T-helper 1 cell (primary cell): ENCODE measurements at places on chromosomes 1 and 21.
A peak's percentile ranks its signal among the peaks of the same experiment; 100 is the strongest.

DNA sequence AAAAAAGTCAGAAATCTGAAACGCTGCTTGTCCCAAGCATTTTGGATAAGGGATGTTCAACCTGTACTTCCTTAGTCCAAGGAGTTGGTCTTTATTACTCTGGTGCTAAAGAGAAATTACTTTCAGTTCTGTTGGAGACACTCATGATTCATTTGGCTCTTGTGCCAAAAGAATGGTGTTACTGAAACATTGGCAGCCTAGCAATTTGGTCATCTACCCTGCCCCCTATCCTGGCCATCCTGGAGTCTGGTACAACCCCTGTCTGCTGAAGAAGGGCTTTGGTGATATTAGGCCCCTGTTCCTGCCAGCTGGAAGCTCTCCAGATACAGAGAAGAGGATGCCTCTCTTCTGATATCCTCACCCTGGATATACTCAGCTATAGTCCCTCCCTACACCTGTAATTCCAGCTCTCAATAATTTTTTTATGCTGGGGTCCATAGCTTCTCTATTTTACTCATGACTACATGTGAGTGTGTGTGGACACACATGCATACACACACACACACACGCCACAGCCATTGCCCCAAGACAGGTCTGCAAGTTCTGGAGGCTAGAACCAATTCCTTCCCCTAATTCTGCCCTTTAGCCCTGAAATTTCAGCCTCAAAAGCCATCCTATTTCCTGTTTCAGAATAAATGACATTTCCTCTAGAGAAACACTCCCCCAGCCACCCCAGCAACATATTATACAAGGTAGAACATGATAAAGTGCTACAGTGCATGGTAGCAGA lies 40.0 kb downstream of the LHX8 start:
- DNase-seq, result no peak

- DNase-seq, result no peak
Observed at GRCh38 chr1:85581802-85582686, 1.5 kb downstream of the CCN1 start.

GRCh38 chr21:38938343-38938742 lies 132.6 kb downstream of the ETS2 start:
- DNase-seq, result no peak

GRCh38 chr1:93552741-93553455 lies 105.0 kb downstream of the FNBP1L start:
- no peak for DNase-seq

DNA sequence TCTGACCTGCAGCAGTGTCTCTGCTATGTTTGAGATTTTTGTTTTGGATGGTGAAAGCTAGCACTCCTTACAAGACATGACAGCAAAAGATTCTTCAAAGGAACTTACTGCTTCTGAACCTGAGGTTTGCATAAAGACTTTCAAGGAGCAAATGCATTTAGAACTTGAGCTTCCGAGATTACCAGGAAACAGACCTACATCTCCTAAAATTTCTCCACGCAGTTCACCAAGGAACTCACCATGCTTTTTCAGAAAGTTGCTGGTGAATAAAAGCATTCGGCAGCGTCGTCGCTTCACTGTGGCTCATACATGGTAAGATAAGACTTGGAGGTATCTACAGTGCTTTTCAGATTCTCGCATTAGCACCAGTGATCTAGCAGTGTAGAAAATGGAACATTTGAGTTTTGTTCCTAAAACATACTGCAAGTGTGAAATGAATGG lies 200.2 kb downstream of the PDE4B start:
- no peak for DNase-seq

DNA sequence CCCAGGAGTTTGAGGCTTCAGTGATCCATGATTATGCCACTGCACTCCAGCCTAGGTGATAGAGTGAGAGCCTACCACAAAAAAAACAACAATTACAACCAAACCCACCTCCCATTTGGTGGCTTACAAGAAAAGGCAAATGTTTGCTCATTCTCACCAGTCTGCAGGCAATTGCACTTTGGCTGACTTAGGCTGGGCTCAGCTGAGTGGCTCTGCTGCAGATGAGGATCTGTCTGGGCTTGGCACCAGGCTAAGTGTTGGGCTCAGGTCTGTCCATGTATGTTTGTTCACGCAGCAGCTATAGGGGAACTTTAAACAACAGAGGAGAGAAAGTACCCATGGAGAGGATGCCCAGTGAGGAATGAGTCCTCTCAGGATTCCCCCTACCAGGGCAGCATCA lies 28.0 kb upstream of the COA6 start:
- no peak for DNase-seq

- no peak for DNase-seq
Observed at GRCh38 chr1:76351655-76352054, 277.1 kb downstream of the ST6GALNAC3 start.

- no peak for DNase-seq
Observed at GRCh38 chr1:219476716-219477115, 136.2 kb downstream of the ZC3H11B start.

GRCh38 chr1:61709908-61710289 lies 15.0 kb downstream of the TM2D1 start:
- no peak for DNase-seq

DNA sequence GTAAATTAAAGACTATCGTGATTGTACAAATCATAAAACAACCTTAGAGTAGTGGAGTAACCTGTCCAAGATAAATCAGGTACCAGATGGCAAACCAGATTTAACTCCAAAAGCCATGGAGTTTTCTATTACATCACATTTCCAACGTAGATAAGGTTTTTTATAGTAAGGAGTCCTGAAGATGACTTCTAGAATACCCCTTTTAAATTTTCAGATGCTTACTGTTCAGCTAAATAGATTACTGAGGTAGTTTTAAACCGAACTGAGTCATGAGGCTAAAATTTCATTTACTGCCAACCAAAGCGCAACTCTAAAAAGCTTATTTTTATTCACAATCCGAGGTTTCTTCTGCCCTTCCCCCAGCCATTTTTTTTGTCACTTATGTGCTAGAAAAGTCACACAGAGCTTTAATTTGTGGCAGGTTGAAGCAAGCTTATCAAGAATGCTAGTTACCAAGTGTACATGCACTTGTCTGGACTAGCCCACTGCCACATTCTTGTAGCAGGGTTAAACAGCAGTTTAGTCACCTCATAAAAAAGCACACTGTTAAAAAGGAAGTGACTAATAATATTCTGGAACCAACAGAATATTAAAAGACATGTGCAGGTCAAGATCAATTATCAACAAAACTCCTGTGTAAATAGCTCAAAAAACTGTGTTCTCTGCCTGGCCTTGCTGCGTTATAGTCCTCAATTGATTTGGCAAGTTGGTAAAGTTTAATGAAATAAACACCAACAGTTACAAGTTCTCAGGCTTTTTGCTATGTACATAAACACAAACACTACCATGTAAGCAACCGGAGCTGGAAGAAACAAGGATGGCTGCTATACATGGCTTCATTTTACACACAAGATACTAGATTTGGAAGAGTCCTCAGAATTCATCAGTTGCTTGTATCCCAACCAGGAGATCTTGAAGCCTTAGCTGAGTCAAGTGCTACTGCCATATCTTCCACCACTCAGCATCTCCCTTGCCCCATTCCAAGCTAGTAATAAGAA lies 180.3 kb upstream of the DMRTA2 start:
- no peak for DNase-seq

DNA sequence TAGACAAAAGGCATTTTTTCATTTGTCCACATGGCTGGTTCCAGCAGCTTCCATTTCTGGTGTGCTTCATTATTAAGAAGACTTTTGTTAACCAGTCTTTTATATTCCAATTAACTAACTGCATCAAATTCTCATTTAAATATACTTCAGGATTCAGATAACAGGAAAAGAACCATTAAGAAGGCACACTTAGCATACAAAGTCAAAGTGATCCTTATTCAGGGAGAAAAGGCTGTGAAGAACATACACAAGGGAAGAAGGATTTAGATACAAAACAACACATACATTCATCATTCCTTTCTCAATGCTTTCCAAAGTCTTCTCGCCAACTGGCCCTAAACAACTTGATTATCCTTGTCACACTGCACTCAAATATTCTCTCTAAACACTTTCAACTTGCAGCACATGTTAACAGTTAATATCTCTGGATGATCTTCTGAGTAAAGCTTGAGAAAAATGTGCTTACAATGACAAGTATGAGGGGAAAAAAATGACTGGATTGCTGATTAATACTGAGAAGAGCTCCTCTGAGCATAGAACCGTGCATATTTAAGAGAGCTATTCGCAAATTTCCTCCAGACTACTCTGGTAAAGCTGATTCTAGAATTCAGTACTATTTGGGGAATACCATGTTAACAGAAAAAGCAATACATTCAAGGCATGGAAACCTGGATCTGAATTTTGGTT lies 225.2 kb upstream of the TNR start:
- DNase-seq, result peak; percentile 2

GRCh38 chr1:145993618-145994390 lies 2.6 kb downstream of the TXNIP start:
- DNase-seq, result no peak

DNA sequence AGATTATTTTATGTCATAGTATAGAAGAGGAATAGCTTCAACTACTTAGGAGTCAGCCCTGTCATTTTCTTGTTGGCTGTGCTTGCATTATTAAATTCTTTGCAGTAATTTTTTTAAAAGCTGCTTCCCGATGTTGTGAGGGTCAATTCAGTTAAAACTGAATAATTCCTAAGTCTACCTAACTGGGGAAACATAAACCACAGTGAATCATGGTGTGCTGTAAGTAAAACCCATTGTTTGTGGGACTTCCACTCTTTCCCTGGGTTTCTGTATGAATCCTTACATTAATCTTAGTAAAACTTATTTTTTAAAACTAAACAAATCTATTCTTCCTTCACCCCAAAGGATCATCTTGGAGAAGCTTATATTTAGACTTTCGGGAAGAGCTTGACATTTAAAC lies 4.4 kb downstream of the SUCO start:
- no peak for DNase-seq

DNA sequence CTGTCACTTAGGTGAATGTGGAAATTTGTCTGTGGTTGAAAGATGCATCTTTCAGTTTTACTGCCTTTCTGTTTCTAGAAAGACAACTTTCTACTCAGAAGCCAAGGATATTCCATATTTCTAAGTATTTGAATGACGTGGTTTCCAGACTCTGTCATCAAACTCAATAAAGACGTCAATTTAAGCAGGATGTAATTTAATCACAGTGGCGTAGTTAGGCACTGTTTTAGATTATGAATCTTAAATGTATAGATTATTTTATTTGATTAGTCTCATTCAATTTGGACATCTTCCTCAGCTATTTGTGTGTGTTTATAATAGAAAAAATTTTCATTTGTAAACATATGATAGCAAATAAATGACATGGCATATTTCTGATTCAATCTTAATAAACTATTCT lies 298.9 kb downstream of the RYR2 start:
- DNase-seq, result no peak

DNA sequence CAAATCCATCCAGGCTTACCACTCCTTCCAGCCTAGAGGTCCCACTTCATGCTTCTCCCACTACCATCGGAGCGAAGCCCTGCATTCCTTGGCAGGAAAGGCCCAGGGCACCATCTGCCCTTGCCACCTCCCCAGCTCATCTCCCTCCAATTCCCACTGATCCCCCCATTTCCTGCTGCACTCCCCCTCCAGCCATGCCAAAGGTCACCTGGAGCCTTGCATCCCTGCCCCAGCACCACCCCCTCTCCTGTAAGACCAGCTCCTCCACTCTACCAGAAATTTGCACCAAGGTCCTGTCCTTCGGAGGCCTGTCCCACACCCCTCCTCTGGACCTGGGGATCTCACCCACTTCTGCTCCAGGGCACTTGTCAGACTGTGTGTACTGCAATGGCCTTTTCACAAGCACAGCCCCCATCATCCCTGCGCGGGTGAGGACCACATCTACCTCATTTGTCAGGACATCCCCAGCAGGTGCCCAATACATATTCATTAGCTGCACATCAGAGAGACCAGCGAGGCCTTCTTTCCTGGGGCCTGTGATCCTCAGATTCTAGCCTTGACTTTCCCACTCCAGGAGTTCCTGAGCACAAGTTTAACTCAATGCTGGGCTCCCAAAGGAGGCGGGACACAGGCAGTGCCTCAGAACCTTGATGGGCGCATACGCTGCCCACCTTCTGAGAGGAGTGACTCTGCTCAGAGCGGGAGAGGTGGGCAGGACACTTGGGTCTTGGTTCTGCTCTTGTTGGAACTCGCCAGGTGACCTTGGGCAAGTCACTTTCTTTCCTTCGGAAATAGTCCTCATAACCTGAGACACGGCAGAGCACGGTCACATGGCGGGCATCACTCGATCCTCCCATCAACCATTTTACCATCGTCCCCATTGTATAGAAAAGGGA lies 49.9 kb upstream of the EDN2 start:
- DNase-seq, result no peak

DNA sequence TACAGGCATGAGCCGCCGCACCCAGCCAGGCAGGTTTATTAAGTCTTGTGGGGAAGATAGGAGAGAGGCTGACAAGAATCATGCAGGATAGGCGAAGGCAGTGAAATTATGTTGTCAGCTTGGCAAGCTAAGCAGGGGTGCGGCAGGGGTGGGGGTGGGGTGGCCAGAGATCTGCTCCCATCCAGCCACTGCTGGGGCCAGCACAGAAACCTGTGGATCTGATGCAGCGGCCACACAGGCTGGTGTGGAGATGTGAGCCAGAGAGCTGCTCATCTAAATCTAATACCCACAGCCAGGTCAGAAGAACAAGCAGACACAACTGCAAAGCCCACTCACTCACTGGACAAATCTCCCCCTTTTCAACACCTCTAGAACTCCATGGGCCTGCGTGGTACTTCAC lies 68.7 kb downstream of the KCTD3 start:
- DNase-seq, result no peak

DNA sequence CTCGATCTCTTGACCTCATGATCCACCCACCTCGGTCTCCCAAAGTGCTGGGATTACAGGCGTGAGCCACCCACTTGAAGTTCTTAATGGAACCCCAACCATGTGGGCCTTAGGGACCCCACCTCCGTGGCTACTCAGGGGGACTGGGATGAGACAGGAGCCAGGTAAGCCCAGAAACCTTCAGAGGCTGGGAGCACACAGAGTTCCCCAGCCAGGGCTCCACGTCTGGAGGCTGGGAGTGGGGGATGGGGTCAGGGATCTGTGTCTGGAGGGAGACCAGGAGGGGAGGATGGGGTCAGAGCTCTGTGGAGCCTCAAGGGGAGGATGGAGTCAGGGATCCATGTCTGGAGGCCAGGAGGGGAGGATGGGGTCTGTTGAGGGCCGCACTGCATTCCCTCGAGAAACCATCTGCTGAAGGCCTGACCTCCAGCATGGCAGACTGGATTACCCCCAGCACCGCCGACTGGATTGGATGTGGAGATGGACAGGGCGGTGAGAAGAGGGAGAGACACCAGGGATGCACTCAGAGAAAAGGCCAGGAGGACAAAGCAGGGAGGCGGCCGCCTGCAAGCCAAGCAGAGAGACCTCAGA lies 2.1 kb upstream of the FTCD start:
- no peak for DNase-seq

GRCh38 chr1:5971471-5972197 lies 20.6 kb downstream of the NPHP4 start:
- no peak for DNase-seq

GRCh38 chr1:113142791-113143190 lies 69.8 kb downstream of the LRIG2 start:
- DNase-seq, result no peak
